ENCODE measurements at places on chromosomes 16 and 17.

GRCh38 chr16:72182976-72183375, 11.0 kb upstream of the PMFBP1 start:
- DNase-seq, result no peak

DNA sequence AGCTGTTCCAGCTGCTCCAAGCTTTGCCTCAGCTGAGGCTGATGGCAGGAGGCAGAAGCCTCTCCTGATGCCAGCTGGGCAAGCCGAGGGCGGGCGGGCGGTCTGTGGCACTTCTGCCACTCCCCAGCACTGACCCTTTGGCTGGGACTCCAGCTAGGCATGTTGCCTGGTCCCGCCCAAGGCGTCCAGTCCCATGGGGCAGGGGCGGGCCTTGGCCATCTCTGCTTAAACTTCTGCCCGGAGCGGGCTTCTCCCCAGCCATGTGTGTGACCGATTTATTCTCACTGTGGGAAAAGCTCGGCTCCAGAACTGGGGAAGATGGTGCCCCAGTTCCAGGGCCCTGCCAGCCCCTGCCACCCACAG, 349.1 kb downstream of the SEC14L1 start:
- DNase-seq, result no peak

DNA sequence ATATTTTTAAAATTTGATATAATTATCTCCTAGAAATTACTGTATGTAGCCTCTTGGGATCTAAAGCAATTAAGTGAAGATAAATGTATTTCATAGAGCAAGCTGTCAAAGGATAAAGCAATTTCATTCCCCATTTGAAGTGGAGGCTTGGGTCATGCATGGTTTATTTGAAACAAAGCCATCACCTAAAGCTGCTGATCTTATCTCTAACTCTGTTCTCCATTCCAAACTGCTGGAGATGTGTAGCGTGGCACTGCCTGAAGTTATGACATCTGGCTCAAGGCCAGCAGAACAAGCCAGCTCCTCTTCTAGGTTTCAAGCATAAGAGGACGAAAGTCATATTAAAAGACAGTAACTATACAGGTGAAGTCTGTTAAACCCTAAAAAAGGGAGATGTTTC, 83.9 kb downstream of the HIC1 start:
- no peak for DNase-seq

DNA sequence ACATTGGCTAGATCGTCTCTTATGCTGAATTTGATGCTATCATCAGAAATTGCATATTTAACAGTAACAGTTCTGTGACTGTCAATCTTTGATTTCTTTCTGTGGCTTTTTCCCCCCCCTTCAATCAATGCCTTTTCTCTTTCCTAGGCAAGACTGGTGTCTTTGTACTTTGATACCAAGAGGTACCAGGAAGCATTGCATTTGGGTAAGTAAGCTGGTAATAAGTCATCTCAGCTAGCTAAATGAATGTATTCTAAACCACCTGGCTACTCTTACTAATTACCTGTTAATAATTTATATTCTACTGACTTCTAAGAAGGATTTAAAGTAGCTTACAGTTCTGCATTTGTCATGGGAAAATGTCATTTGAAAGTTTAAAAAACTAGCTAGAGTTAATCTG, 20.1 kb downstream of the PSMD11 start:
- no peak for DNase-seq

GRCh38 chr17:1725642-1726511, 1.4 kb downstream of the WDR81 start:
- no peak for DNase-seq

- DNase-seq, result no peak
Measured at GRCh38 chr16:69566981-69567680, 1.4 kb downstream of the NFAT5 start.

GRCh38 chr17:77804796-77805426, 153.6 kb upstream of the TNRC6C start:
- no peak for DNase-seq

DNA sequence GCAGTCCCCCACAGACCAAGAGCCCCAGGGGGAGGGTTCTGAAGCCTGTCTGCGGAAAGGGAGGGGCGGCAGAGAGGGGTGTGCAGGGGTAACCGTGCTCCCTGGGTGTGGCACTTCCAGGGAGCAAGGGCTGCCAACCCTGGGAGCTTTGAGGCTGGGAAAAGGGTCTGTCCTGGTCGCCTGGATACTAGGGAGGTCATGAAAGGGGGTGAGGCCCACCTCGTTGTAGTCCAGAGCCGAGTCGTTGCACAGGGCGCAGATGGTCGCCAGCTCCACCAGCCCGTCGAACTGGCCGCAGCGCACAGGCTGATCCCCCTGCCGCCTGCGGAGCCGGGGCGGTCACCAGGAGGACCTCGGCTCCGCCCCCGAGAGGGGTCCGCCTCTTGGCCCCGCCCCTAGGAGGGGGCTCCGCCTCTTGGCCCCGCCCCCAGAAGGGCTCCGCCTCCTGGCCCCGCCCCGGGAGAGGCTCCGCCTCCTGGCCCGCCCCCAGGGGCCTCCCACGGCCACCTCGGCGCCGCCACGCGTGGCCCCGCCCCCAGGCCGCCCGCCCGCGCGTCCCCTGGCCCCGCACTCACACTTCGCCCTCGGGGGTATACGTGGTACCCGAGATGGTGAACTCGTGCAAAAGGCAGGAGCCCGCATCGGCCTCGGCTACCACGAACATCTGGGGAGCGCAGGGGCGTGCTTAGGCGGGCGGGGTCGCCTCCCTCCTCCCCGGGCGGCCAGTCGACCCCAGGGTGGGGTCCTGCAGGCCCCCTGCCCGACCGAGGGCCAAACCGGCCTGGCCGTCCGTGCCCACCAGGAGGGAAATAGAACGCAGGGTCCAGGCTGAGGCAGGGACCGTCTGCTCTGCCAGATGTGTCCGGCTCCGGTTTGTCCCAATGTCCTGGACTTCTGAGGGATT, 19.5 kb downstream of the ATP2A3 start:
- no peak for DNase-seq

DNA sequence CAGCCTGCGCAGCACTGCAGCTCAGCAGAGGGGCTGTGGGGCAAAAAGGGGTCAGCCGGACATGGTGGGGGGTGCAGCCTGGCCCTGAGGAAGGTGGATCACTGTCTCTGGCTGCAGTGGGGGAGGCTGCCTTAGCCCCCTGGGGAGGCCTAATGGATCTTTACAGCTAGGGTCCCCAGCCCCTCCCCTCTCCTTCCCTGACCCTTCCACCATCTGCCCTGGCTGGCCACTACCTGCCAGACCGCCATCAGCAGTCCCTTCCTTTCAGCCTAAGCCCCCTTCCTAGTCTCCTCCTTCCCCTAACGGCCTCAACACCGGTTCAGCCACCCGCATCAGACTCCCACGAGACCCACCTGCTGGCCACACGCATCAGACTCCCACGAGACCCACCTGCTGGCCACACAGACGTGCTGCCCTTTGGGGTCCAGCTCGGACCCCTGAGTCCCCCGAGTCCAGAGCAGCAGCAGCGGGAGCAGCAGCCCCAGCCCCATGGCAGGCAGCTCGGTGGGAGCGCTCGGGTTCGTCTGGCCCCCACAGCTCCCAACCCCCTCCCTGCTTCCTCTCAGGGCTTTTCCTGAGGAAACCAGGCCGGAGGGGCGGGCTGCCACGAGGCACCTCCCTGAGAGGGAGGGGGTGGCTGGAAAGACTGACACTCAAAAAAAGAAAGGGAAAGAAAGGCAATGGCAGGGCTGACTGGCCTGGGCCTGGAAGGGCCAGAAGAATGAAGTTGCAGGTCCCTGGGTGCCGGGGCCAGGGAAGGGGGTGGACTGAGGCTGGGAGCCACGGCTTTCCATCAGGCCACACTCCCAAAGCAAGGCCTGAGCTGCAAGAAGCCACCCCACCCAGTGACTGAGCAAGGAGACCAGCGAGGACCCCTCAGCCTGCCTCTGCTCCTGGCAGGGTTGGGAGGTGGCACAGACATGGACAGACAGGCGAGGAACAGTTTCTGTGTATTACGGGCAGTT, at the start of gene SCARF1:
Gene SCARF1 (minus strand): TSS at position 526 of the 965 bp plus-strand sequence. CDS start 35 bp downstream, at position 491.
- no peak for DNase-seq

- no peak for DNase-seq
Measured at GRCh38 chr17:70929226-70929625, 759.9 kb downstream of the KCNJ2 start.

GRCh38 chr17:9817086-9817485, 4.8 kb downstream of the GSG1L2 start:
- DNase-seq, result no peak

GRCh38 chr16:89256651-89257254, 39.2 kb downstream of the ZNF778 start:
- peak; percentile 64 for DNase-seq

GRCh38 chr17:78125138-78125913, 3.2 kb downstream of the TMC6 start:
- no peak for DNase-seq

DNA sequence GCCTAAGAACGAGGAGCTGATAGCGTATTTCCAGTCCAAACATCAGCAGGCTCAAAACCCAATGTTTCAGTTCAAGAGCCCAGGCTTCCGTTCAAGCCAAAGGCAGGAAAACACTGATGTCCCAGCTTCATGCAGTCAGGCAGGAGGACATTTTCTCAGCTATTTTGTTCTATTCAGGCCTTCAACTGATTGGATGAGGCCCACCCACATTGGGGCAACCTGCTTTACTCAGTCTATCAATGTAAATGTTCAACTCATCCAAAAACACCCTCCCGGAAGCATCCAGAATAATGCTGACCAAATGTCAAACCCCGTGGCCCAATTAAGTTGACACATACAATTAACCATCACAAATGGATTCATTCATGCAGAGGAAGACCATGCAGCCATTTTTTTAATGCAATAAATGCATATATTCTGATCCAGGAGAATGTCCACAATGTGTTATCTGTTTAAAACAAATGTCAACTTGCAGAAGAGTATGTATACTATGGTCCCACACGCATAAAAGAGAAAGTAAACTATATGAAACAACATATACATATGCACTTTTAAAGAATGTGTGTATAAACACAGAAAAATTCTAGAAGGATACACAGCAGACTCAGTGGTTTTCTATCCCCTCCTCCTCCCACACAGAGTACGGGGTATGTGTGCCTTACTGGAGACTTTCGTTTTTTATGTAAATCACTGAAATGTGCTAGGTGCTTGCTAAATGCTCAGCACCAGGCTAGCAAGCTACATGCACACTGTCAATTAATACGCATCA, 28.8 kb upstream of the DYNLRB2 start:
- DNase-seq, result no peak

DNA sequence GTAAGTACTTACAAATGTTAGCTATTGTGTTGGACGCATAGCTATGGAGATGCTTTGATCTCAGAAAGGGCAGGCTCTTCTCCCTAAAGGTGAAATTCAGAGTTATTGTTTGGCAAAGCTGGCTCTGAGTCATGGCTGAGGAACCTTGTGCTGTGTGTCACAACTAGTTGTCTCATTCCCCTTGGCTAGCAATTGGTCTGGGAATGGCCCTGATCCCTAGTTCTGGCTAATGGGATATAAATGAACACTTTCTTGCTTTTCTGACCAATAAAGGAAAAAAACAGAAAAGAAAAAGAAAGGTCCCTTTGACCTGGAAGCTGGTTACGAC, 210.6 kb downstream of the MAP2K4 start:
- DNase-seq, result no peak

DNA sequence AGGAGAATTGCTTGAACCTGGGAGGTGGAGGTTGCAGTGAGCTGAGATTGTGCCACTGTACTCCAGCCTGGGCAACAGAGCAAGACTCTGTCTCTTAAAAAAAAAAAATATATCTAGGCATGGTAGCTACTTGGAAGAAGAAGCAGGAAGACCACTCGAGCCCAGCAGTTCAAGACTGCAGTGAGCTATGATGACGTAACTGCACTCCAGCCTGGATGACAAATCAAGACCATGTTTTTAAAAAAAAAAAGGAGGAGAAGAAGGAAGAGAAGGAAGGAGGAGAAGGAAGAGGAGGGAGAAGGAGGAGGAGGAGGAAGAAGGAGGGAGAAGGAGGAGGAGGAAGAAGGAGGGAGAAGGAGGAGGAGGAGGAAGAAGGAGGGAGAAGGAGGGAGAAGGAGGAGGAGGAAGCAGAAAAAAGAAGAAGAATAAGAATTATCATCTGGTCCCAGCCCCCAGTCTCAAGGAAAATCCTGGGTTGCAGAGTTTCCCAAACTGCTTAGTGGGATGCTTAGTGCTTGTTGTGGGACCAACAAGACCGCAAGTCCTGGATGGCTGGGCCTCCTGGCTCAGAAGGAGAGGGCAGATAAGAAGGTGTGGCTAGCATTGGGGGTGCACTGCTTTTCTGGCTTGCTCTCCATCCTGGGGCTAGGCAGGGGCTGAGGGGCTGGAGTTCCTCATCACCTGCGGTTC, 3.7 kb upstream of the DRC7 start:
- DNase-seq, result no peak

DNA sequence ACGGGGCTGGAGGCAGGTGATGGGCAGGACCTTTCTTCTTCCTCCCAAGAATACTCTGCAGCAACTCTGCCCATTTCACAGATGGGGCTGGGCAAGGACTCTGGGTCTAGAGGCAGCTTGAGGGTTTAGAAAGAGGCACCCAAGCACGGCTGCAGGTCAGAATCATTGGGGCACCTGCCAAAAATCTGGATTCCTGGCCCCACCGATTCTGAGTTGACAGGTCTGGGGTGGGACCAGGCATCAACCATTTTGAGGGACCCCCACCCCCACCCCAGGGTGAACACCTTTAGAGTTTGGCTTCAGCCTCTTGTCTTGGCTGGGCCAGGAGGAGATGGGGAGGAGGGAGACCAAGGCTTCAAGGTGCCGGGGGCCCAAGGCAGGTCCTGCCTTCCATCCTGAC, 5.3 kb downstream of the SPPL2C start:
- DNase-seq, result no peak

- DNase-seq, result no peak
Measured at GRCh38 chr17:7408863-7409262, 1.2 kb downstream of the NLGN2 start.
